ENCODE measurements at places on chromosomes 7 and 10.

DNA sequence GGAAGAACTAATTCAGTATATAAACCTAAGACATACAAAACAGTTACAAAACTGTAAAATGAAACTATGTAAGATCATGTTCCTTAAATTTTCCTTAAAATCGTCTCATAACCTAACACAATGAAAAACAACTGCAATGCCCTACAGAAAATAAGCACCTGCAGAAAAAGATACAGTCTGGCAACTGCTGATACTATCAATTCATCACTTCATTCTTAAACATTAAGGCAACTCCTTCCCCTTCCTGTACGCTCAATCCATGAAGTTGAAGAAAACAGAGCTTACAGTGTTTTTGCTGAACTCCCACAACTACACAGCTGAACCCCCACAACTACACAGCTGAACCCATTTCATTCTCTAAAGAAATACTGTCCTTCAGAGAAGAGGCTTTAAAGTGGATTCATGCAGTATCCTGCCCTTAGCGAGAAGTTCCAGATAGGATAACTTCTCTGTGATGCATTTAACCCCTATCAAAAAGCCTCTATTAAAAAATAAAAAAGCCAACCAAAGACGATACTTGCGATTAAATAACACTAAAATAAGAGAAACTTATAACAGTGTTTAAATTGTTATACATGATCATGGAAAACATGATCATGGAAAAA is 50.0 kb downstream of the JMJD1C start:
- DNase-seq: no peak

DNA sequence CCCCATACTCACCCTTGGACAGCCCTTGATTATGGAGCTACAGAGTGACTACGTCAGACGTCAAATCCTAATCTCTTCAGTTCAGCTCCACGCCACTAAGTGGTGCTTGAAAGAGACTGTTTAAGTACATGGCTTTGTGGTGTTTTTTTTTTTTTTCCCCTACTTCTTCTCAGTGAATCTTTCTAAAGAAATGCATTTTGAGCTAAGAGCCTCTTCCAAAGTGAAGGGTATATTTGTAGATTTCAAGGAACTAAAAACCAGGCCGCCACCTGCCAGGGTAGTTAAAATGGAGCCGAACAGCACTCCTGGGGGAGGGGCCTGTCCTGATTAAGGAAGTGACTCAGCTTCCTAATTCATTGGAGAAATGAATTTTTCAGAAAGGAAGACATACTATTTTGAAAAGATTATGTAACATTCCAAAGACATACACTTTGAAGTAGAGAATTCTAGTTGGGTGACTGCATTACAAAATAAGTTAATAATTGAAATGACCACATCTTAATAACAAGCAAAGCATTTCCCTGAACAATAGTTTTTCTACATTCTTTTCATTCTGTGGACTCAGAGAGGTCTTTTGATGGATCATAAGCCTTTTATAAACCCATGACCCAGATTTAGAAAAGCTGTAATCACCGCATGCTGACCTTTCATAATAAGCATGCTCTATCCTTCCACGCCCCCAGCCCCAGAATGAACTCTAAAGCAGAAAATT is 20.6 kb upstream of the VPS41 start:
- no peak for DNase-seq

DNA sequence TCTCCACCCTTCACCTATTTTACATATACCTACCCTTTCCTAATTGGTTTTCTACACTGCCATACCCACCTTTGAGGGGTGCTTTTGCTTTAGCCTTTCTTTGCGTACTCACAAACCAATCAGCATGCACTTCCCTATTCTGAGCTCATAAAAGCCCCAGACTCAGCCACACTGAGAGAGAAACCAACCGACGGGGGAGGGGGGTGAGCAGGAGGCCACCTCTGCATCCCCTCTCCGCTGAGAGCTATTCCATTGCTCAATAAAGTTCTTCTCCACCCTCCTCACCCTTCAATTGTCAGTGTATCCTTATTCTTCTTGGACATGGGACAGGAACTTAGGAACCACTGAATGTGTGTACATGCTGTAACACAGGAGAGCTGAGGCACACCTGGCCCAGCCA is 9.0 kb upstream of the FKBP9 start:
- DNase-seq: no peak

GRCh38 chr10:12819071-12819470 is 182.4 kb downstream of the CCDC3 start:
- no peak for DNase-seq

- no peak for DNase-seq
Measured at GRCh38 chr10:89440226-89441009, 26.1 kb downstream of the IFIT5 start.

DNA sequence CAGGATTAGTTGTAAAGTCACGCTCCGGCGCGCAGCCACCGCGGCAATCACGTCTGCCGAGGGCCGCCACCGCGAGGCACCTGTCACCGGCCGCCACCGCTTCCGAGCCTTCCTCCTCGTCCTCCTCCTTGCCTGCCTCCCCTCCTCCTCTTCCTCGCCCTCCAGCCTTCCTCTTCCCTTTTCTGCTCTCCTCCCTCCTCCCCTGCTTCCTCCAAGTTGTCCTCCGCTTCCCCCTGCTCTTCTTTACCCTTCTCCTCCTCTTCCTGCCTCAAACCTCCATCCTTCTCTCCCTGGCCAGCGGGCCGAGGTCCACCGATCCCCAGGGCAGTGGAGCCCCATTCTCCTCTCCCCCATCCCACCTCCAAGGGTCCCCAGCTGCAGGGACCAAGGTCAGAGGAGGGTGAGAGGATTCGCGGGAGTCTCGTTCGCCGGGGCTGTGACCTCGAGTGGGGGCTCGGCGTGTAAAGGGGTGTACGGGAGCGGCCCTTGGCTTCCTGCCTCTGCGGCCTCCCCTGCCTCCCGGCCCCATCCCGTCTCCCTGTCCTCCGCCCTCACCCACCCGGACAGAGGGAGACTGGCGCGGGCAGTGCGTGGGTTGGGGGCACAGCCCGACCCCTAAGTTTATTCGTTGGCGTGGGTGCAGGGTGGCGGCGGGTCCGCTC is 89.5 kb upstream of the PAX2 start:
- DNase-seq: no peak

DNA sequence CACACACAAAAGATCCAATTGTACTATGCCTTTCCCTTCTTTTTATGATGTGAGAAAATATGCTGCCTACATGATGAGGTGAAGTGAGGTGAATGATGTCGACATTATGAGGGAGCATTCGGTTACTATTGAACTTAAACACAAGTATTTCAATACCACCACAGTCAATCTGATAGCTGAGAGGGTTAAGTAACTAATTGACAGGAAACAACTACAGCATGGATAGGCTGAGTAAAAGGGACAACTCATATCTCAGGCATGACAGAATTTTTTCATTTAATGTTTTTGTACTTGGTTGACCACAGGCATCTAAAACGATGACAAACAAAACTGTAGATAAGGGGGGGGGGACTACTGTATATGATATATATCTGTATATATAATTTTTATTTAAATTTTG is 488.9 kb downstream of the SH2D4B start:
- no peak for DNase-seq

DNA sequence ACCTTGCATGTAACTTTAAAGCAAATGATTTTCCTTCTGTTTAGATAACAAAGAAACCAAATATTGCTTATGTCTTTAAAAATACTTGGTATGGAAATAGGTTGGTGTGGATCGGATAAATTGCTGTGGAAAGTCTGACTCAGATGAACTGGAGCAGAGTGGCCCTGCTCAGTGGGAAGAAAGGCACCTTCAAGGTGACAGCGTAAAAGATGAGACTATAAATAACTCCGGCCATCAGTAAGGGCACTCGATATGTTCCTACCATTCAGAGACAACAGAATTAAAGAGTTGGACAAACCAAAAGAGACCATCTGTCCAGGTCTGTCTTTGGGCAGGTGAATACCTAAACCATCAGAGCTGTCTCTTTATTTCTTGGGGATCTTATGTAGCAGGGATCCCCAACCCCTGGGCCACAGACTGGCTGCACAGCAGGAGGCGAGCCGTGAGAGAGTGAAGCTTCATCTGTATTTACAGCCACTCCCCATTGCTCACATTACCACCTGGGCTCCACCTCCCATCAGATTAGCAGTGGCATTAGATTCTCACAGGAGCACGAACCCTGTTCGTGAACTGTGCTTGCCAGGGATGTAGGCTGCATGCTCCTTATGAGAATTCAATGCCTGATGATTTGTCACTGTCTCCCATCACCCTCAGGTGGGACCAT is 357.1 kb downstream of the PRPF18 start:
- no peak for DNase-seq

DNA sequence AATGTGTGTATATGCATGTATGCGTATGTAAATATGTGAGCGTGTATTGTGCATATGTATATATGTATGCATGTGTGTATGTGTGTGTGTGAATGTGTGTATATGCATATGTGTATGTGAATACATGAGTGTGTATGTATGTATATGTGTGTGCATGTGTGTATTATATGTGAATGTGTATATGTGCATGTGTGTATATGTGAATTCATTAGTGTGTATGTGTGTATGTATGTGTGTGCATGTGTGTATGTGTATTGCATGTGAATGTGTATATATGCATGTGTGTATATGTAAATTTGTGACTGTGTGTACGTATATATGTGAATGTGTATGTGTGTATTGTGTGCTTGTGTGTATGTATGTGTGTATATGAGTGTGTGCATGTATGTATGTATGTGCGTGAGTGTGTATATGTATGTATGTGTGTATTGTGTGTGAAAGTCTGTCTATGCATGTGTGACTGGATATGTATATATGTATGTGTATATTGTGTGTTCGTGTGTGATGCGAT is 455.9 kb downstream of the TYW1 start:
- DNase-seq: no peak

DNA sequence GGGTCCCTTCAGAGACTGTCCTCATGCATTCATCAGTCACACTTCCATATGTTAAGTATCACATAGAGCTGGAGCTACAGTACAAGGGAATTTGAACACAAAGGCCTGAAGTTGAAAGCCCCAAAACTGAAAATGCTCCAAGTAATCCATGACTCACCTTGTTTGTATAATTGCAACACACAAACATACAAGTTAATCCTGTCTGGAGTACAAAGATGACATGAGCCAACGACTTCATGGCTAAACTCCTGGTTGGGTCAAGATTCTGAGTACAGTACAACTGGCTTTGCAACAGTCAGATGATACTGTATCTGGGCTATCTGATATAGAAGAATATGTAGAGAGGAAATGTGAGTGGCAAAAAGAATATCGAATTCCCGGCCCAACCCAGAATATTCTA is 73.1 kb upstream of the AASS start:
- no peak for DNase-seq

- DNase-seq: no peak
Measured at GRCh38 chr7:87517136-87517815, 41.8 kb upstream of the ABCB4 start.

- DNase-seq: no peak
Measured at GRCh38 chr7:144516729-144517525, 113.4 kb upstream of the NOBOX start.

DNA sequence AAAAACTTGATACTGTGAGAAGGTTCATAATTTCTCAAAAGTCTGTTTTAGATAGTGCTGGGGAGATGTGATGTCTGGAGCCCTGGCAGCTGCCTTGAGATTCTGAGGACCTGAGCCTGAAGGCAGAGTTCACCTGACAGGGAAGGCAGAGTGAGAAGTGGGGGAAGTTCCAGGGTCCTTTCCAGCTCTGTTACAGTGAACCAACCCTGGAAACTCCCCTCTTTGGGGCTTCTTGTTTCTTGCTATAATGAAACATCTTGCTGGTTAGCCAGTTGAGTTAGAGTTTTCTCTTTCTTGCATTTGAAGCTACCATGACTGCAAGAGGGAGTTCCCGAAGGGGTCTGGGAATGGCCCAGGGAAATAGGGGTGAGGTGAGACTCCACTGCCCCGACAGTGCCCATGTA is 158.9 kb upstream of the TNRC18 start:
- no peak for DNase-seq

- DNase-seq: no peak
Measured at GRCh38 chr7:87886875-87887274, 10.6 kb downstream of the DBF4 start.

DNA sequence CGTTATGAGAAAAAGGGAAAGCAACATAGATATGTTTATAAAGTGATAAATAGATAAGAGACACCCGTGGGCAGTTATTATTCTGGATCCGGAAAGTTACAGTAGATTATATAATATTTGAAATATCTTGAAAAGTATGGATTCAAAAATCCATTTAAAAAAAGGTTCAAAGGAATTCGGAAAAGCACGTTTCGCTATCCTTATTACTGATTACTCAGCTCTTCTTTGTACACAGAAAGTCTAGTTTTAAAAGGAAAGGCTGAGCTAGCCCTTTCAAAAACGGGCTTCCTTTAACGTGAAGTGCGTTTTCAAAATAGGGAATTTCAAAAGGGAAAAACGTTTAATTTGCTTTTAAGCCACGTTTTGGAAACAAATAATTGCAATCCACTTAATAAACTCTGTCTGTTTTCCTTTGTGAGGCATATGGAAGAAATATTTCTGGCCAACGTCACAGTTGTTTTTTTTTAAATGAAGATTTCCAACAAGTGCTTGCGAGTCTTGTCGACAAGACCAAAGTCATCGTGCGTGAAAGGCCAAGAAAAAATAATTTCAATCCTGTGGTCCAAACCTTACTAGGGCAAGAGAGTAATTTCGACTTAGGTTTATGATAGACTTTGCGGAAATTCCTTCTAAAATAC is 2.2 kb upstream of the SKIDA1 start:
- no peak for DNase-seq

- no peak for DNase-seq
Measured at GRCh38 chr7:141210862-141211261, 137.0 kb downstream of the TMEM178B start.

DNA sequence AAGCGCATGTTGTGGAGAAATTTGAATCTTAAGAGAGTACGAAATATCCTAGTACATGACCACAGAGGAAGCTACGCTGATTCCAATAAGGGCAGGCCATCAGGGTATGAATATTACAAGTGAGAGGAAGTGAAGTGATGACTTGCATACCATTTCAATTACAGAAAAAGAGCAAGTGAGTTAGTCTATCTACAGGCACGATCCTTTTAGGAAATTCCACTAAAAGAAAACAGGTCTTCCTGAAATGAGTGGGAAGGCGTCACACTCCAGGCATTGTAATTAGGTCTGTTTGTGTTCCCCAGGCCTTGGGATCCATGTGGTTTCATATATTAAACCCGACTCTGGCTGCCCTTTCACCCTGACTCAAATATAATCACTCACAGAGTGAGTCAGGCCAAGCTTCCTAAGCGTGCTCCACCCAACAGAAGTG is 152.5 kb downstream of the SEMA3A start:
- DNase-seq: no peak

DNA sequence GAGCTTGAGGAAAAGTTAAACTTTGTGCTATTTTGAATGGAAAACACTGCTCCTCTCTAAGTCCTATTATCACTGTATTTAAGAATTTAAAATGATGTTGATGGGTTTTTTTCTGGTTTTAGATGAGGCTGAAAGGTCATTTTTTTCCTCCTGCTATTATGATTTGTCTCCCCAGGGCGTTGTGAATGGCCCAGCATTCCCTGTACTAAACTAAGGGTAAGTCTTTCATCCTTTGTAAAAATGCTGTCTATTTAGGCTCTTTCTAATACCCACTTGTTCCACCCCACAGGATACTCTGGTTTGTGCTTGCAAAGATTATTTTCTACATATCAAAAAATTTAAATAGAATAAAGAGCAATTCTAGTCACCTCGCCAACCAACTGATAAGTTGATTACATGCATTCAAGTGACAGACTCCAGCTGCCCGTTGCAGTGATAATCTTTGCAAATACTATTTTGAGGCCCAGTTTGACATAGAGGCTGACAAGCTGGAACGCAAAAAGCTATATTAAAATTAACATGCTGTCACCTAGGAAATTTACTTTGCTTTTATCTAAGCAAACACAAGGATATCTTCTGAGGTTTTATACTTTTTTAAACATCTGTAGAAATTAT is 222.3 kb upstream of the TMEM229A start:
- no peak for DNase-seq

Data from activated T-cell treated with anti-CD3 and anti-CD28 coated beads for 48 hours (primary cell).